ENCODE measurements at places on chromosomes 2 and 18. TPM values are rescaled to one million over a fixed set of nuclear protein-coding genes. Genes with fewer than 3 reads are reported as not detected.

SAG gene
- total RNA-seq, result not detected

ABCG8 gene
- not detected for total RNA-seq

PUM2 gene
- total RNA-seq, result 42.3 TPM

TMEM37 gene
- 11.3 TPM for total RNA-seq

NYAP2 gene
- total RNA-seq, result not detected

NT5DC4 gene
- total RNA-seq, result not detected

PJVK gene
- total RNA-seq, result 2.8 TPM

RETREG2 gene
- 53.5 TPM for total RNA-seq

SLC4A5 gene
- total RNA-seq, result 1.2 TPM

GPR45 gene
- total RNA-seq, result not detected

CTLA4 gene
- total RNA-seq, result 2.0 TPM

UGT1A4 gene
- not detected for total RNA-seq

SCN9A gene
- total RNA-seq, result 13.9 TPM

EGR4 gene
- not detected for total RNA-seq

ACTR2 gene
- total RNA-seq, result 115 TPM

MREG gene
- 5.6 TPM for total RNA-seq

DTNB gene
- total RNA-seq, result 9.8 TPM

TRIM43B gene
- not detected for total RNA-seq

EDAR gene
- not detected for total RNA-seq

GATA6 gene
- 19.1 TPM for total RNA-seq

EFHD1 gene
- total RNA-seq, result 9.6 TPM

HOXD13 gene
- not detected for total RNA-seq

GBX2 gene
- not detected for total RNA-seq

FASTKD1 gene
- total RNA-seq, result 23.1 TPM

DLX2 gene
- total RNA-seq, result not detected

C2orf49 gene
- 18.3 TPM for total RNA-seq

ANKRD30BL gene
- total RNA-seq, result not detected

FRZB gene
- total RNA-seq, result 4.9 TPM

CD8B2 gene
- total RNA-seq, result not detected

NDC80 gene
- total RNA-seq, result 0.37 TPM

STARD6 gene
- not detected for total RNA-seq

RAX gene
- not detected for total RNA-seq

L3MBTL4 gene
- 8.4 TPM for total RNA-seq

PPP1R1C gene
- 1.3 TPM for total RNA-seq

IHH gene
- not detected for total RNA-seq

KYNU gene
- total RNA-seq, result 3.8 TPM
